Activated T-helper 9 cell treated with anti-CD3 and anti-CD28 coated beads, Interleukin-2, amount 50 U/mL, for 16 hours (primary cell): ENCODE measurements at places on chromosomes 5 and 9.

- DNase-seq: no peak
Observed at GRCh38 chr9:90969021-90969675, 167.5 kb downstream of the SYK start.

GRCh38 chr9:71302776-71303175 lies 181.4 kb upstream of the TRPM3 start:
- DNase-seq: no peak

DNA sequence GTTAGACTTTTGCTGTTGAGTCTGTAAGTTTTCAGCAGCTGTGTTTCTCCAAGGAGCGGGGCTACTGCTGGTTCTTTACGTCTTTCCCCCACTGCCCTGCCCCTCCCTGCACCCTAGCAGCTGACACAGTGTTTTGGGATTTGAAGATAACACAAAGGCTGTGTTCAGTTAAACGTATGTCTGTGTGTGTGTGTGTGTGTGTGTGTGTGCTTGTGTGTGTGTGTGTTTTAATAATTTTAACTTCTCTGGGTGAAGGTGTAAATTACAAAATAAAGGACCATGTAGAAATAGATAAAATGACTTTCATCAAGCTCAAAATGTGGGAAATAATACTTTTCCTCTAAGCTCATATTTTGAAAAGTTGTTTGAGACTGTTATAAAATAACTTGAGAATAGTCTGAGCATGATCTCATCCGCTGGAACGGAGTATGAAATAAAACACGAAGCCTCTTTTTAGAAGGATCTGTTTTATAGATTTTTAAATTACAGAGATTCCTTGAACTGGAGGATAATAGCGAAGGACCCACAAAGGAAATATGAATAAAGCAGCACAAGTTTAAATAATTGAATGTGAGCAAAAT lies 10.9 kb downstream of the ABL1 start:
- DNase-seq: no peak

GRCh38 chr9:92525306-92525705 lies 10.5 kb downstream of the ECM2 start:
- DNase-seq: no peak

DNA sequence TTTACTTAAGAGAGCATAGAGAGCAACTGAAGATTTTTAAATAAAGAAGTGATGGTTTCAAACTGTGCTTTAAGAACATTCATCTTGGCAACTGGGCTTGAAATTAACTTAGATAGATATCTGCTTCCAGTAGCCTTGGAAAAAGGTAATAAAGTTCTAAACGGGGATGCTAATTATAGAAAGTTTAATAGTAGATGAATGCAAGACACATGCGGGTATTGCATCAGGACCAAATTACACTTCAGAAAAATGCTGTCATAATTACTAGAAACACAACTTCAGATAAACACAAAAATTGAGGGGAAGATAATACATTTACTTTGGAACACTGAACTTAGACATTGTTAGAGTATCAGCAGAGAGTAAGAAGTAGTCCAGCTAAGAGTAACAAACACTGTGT lies 227.7 kb upstream of the SNX2 start:
- no peak for DNase-seq

- DNase-seq: no peak
Observed at GRCh38 chr5:153456993-153457392, 33.5 kb upstream of the GRIA1 start.

DNA sequence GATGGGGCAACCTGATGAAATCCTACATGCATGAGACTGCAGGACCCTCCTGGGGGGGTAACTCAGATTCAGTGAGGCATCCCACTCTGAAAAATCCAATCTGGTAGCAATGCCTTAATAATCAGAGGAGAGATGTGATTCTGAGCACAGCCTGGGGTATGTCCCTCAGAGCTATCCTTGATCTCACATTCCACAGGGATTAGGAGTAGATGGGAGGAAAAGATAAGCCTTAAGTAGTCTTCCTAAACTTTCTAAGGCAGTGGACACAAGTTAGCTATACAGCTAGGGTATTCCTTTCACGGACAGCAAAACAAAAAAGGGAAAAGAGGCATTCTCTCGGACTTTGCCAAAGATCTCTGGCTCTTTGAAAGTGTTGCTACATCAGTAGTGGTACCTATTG lies 3.9 kb upstream of the SPATA9 start:
- DNase-seq: no peak

- no peak for DNase-seq
Observed at GRCh38 chr9:71814815-71815214, 46.5 kb upstream of the CEMIP2 start.

DNA sequence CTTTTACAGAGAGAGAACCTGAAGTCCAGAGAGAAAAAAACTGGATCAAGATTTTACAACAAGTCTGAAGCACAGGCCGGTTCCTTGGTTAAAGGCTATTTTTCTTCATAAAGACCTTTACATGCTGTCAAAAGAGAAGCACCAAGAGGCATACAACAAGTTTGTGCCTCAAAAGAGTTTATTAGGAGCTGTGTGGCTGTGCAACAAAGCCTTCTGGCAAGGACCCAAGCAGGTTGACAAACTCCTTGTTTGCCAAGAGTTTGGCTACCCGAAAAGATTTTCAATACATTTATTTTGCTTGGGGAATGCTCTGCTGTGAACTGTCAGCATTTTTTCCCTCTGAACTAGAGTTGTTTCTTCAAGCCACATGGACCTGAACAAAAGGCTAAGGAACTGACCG lies 202.9 kb upstream of the RAD23B start:
- DNase-seq: no peak

- DNase-seq: no peak
Observed at GRCh38 chr9:114276908-114277821, 45.7 kb upstream of the ORM1 start.

DNA sequence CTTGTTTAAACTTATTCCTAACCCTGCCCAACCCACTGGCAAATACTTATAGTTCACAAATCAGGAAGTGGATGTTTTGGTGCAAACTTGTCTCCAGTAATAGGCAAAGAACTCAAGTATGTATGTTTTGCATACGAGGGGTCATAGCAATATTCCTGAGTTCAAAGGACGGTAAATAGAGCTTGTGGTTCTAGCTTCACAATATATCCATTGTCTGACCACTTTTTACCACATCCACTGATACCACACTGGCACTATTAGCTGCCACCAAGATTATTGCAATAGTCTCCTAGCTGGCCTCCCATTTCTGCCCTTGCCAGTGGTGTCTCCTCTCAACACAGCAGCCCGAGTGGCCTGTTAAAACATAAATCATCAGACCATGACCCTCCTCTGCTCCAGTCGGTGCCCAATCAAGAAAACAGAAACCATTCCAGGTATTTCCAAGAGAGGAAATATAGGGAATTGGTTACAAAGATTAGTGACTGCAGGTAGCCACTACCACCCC lies 17.0 kb downstream of the GRXCR2 start:
- no peak for DNase-seq

GRCh38 chr9:18971404-18971803 lies 61.6 kb downstream of the SAXO1 start:
- no peak for DNase-seq

- no peak for DNase-seq
Observed at GRCh38 chr5:168883991-168884390, 304.8 kb upstream of the PANK3 start.

DNA sequence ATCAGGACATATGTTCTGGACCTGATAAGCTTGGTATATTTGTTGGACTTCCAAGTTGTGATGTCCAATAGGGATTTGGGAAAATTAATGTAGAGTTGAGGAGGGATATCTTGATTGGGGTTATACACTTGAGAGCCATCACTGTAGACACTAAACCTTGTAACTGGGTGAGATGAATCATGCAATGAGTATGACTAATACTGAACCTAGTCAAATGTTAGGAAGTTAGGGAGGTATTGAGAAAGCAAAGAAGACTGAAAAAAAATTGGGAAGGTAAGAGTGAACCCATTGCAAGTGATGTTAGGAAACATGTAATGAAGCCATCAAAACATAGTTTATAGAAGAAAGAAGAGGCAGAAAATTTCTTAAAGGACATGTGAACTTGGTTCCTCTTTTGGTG lies 668.4 kb upstream of the CDH9 start:
- no peak for DNase-seq

DNA sequence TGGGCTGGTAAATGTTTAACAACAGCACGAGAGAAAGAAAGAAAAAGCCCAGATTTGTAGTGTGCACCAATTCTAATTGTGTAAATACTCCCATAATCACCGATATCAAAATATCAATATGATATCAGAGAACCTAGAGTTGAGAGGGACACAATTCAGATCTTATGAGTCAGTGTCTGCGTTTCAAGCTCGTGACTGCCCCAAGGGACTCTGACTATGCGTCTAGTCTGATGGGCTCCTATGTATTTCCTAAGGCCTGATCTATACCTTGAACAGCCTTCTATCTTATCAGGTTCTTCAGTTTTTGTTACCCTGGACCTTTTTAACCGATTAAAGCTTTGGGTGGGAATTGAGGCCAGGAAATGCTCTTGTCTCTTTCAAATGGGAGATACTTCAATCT lies 243.0 kb upstream of the SLC24A2 start:
- DNase-seq: no peak

- no peak for DNase-seq
Observed at GRCh38 chr9:18874069-18874468, 158.9 kb downstream of the SAXO1 start.

GRCh38 chr5:174608631-174609097 lies 115.7 kb upstream of the MSX2 start:
- no peak for DNase-seq

DNA sequence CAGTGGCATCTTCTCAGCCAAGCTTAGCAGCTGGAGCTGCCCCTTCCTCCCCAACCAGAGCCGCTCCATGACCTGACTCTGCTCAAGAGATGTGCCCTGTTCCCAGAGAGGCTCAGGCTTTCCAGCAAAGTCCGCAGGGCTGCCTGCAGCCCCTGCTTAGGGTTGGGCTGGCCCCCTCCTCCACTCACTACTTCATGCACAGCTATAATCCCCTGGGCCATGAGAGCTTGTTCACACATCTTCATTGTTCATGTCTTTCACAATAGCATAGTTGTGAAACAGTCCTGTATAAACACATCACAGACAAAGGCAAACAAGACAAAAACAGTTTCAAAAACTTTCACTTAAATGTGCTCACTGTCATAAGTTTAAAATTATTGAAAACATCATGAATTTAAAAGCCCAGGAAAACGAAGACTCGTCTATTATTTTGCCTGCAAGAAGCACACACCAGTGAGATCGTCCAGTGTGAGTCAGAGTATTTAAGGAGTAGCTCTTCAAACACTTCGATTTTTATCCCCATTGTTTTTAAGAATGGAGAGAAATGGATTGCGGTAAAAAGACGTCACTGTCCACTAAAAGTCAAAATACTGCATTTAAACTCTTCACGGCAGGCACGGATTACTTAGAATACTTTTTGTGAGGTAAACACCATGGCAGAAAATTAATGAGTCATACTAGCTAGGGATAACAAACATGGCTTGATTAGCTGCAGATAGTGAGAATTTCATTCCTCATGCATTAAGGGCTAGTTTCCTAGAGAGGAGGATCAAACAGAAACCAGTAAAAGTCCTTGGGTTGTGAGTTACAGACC lies 40.7 kb upstream of the S1PR3 start:
- DNase-seq: no peak

DNA sequence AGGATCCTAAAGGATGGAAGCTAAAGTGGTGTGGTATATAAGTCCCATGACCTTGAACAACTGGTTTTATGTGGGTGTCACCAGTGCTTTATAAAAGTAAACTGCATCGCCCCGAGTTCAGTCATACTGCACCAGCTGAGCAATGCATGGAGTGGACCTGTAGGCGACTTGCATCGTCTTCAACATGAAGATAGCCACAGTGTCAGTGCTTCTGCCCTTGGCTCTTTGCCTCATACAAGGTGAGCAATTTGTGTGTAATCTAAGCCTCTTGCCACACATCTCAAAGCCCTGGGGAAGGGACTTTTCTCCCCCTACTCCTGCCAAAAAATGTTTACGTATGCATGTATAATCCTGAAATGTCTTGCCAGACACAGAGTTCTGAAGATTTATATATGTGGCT lies at the start of gene SPINK5:
SPINK5 (plus strand) TSS at position 120 of the 400 bp plus-strand sequence; CDS start at position 185, 65 bp downstream.
- no peak for DNase-seq

GRCh38 chr9:122781671-122782070 lies 7.1 kb upstream of the OR5C1 start:
- DNase-seq: no peak

GRCh38 chr5:172162323-172162986 lies 25.6 kb downstream of the STK10 start:
- DNase-seq: no peak

DNA sequence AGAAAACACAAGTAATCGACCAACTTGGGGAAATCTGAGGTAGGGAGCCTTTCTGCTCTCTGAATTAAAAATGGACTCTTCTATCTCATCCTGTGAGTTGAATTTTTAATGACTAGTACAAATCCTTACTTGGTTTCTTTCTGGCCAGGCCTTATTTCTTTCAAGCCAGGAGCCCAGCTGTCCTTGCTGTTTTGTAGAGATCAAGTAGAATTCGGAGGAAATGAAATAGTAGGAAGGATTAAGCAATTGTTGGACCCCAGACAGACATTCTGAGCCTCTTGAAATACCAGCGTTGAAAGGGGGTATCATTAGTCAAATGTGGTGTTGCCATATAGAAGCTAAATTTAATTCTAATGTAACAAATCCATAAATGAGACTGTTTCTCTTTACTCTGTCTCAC lies 53.7 kb upstream of the SMIM15 start:
- no peak for DNase-seq

- no peak for DNase-seq
Observed at GRCh38 chr9:15150939-15151338, 156.1 kb downstream of the TTC39B start.

DNA sequence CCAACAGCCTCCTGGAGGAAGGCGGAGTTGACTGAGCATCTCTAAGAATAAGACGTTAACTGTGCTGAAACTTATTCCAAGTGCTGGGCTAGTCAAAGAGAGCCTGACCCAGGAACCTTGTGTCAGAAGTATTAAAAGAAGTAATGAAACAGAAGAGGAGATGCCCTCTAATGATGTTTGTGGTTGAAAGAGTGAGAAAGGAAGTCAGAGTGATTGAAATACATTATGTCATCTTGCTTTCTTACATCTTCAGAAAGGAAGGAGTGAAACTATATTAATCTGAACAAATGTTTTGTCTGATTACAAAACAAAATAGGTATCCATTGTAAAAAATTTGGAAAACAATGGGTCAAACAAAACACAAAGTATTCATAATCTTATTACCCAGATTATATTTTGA lies 460.7 kb downstream of the NTRK2 start:
- no peak for DNase-seq

DNA sequence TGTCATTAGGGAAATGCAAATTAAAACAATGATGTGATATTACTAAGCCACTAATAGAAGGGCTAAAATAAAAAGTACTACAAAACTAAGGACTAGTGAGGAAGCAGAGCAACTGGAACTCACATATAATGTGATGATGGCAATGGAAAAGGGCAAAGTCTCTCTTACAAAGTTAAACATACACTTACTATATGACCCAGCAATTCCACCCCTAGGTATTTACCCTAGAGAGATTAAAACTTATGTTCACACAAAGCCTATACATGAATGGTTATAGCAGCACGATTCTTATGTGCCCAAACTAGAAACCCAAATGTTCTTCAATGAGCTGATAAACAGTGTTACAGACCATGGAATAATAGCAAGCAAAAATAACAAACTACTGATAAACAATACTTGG lies 643.7 kb downstream of the TLE1 start:
- no peak for DNase-seq
